ENCODE measurements at places on chromosomes 12 and 14. TPM values are rescaled to one million over a fixed set of nuclear protein-coding genes. Genes with fewer than 3 reads are reported as not detected.

Gene WNT5B
- 110 TPM for total RNA-seq

DNA sequence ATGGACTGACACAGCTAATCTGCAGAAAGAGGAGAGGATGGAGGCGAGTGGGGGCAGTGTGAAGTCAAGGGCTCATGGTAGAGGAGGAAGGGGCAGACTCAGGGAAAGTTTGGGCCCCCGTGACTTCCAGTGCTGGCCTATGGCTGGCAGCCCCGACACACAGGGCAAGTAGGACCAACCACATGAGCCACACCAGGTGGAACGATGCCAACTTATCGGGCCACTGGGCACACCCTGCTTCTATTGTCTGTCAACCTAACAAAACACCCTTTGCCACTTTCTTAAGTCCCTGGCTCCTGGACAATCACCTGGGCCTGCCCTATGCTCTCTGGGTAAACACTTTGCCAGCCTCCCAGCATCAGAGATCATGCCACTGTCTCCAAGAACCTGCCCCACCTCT is 65.2 kb upstream of the PSMC1 start:
- DNase-seq, result no peak

Gene C12orf56
- total RNA-seq, result not detected

Gene TBC1D30
- 1.2 TPM for total RNA-seq

DNA sequence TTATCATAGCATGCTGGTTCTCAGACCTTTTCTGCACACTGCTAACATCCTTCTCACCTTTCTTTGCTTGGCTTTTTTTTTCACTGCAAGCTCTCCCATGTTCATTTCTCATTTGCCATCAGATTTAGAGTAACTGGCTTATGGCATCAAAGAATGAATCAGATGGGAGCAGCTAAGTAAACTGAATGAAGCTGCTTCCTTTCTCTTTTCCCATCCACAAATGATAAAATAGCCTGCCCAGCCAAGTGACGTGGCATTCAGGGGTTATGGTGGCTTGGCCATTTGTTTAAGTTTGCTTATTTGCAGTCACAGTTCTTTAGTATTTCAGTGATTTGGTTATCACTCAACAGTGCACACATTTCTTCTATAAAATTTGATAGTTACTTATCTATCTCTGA is 708.6 kb downstream of the DIO2 start:
- no peak for DNase-seq

Gene FAM181A
- not detected for total RNA-seq
